Mesenteric fat pad (tissue), 1 donor: ENCODE measurements at places on chromosomes 6 and 20. TPM values are rescaled to one million over a fixed set of nuclear protein-coding genes. Genes with fewer than 3 reads are reported as not detected.

GRCh38 chr6:115551527-115551926 lies 509.2 kb downstream of the FRK start:
- no peak for DNase-seq

DNA sequence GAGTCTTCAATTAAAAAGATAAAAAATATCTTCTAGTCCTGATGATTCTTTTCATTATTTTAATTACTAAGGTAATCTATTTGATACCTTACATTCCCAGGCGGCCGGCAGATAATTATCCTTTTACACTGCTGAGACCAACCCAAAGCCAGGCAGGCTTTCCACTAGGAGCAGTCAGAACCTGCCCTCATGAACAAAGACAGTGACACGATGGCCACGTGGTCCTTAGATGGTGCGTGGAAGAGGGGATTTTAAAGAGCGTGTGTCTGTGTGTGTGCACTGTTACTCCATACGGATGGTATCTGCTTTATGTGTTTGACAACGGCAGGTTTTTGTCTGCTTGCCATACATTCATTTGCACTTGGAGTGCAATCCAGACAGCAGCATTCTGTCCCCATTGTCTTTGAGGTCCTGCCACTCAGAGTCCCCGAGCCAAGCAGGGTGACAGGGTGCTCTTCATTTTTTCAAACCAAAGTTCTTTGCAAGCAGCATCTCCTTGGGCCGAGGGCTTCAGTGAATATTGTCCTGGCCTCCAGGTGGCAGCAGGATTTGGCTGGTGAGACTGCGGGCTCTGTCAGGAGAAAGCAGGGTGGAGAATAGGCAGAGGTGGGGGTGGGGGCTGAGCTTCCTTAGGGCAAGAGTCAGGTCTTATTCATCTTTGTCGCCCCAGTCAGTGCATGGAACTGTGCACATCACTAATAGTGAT lies 260.5 kb downstream of the NRN1 start:
- DNase-seq, result no peak

DNA sequence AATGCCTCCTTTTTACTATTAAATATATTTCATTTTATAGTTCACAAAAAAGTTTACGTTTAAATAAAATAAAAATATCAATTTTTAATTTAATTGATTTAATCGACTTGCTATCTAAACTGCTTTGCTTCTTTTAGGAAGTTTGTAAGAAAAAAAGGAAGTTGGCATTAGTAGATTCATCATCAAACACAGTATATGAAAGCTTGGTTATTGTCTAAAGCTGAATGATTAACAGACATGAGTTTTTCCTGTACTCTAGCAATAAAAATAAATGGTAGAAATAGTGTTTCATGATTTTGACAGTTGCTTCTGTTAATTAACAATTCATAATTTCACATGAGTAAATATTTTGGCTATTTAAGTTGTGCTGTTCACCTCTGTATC lies 1285.5 kb upstream of the GJE1 start:
- DNase-seq, result no peak

DNA sequence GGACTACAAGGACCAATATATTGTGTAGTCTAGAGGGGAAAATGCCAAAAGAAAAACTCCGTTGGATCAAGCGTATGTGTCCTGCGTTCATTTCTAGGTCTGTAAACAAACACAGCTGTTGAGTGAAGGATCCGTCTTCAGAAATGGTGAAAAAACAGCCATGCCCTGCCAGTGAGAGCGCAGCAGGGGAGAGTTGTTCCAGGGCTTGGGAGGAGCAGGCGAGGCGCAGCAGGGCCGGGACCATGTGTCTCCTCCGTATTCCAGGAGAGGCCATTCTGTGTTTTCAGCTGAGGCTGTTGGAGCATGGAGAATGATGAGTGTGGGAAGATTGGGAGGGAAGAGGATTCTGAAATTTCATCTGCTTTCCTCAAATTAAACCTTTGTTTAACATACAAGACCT lies 38.0 kb downstream of the BMP6 start:
- DNase-seq, result peak; percentile 79

- no peak for DNase-seq
Observed at GRCh38 chr20:35600993-35601973, 14.3 kb upstream of the SPAG4 start.

- DNase-seq, result no peak
Observed at GRCh38 chr6:144667532-144668503, 382.7 kb downstream of the UTRN start.

DNA sequence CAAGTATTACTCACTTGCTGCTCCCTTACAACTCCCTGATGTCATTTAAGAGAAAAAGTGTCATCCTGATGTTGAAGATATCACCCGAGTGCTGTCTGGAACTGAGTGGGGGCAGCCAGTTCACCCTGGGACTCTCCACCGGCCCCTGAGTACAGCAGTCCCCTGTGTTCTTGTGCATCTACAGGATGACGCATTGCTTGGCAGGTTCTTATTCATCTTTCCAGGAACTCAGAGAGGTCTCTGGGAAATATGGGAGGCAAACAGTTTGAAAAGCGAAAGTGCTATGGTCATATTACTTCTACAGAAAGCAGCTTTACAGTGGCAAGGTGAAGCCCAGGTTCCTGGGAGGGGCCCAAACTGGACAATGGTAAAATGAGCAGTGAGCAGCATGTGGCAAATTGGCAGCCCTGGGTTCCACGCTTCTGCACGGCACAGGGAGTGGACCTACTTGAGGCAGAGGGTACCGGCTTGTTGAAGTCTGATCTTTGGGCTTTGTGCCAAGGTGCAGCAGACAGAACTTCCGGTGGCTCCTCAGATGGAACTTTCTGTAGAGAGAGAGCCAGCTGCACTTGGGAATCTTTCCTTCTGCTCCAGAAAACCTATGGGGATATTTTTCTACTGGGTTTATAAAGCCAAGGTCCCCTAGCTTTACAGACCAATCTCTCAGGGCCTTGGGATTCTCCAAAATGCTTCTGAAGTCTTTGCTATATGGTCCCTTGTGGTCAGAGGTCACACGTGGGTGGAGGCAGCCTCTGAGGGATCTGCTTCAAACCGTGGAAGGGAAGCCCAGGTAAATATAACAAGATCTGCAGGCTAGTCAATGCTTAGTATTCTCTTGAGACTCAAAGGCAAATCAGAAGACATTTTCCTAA lies 128.3 kb downstream of the MAP3K7 start:
- DNase-seq, result no peak

- no peak for DNase-seq
Observed at GRCh38 chr20:3276680-3277015, 37.7 kb upstream of the SLC4A11 start.

DNA sequence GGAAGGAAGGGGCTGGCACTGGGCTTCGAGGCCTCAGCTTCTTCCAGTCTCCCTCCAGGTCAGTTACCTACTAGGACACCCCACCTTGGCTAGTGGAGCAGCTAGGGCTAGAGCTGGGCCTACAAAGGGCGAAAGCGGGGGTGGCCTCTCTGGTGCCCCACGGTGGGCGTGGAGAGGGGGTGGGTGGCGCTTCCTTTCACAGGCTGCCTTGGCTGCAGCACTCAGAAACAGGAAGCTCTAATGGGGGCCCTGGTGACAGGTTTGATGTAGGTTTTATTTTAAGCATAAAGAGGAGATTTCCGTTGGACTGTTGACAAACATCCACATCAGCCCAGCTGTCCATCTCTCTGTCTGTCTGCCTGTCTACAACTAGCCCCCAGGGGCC lies 13.4 kb downstream of the FAM110A start:
- DNase-seq, result no peak

- no peak for DNase-seq
Observed at GRCh38 chr6:26299286-26300042, 65.5 kb upstream of the BTN3A2 start.

ITPR3 gene
- 18.5 TPM for total RNA-seq

CTCFL gene
- 0.16 TPM for total RNA-seq

GPR6 gene
- not detected for total RNA-seq

SSTR4 gene
- not detected for total RNA-seq

CST4 gene
- not detected for total RNA-seq

COL21A1 gene
- total RNA-seq, result 1.3 TPM

ANKRD66 gene
- total RNA-seq, result not detected
